Cerebellar cortex (tissue), 1 donor: ENCODE measurements at places on chromosomes 5 and 9.

- no peak for DNase-seq
These were observed 7.5 kb downstream of the SYK start for GRCh38 chr9:90808890-90809685.

GRCh38 chr9:76687861-76688391 is 76.3 kb upstream of the PCA3 start:
- DNase-seq, result no peak

- no peak for DNase-seq
These were observed 241.1 kb upstream of the ATP10B start for GRCh38 chr5:161093100-161093499.

DNA sequence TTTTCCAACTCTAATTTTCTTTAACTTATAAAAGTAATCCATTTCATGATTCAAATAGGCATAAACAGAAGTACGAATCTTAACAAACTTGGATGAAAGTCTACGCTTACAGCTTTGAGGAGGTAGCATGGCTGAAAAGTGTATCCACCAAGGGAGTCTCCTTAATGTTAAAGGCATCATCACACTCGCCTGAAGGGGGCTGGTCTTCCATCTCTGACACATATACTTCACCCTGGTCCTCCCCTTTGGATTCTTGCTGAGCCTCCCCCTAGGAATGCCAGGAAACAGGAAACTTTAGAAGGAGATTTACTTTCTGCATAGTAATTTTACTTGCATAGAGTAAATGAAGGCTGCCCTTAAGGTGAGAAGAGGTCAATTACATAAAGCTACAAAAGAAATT is 10.3 kb upstream of the NME5 start:
- no peak for DNase-seq

- DNase-seq, result peak; percentile 15
These were observed 469.4 kb downstream of the RASEF start for GRCh38 chr9:82593501-82593900.

- no peak for DNase-seq
These were observed 384 bp upstream of the MRPS2 start for GRCh38 chr9:135500071-135500524.

- no peak for DNase-seq
These were observed 4.8 kb upstream of the G3BP1 start for GRCh38 chr5:151766975-151767374.

- DNase-seq, result no peak
These were observed 164.8 kb downstream of the DEPDC1B start for GRCh38 chr5:60535198-60535597.

DNA sequence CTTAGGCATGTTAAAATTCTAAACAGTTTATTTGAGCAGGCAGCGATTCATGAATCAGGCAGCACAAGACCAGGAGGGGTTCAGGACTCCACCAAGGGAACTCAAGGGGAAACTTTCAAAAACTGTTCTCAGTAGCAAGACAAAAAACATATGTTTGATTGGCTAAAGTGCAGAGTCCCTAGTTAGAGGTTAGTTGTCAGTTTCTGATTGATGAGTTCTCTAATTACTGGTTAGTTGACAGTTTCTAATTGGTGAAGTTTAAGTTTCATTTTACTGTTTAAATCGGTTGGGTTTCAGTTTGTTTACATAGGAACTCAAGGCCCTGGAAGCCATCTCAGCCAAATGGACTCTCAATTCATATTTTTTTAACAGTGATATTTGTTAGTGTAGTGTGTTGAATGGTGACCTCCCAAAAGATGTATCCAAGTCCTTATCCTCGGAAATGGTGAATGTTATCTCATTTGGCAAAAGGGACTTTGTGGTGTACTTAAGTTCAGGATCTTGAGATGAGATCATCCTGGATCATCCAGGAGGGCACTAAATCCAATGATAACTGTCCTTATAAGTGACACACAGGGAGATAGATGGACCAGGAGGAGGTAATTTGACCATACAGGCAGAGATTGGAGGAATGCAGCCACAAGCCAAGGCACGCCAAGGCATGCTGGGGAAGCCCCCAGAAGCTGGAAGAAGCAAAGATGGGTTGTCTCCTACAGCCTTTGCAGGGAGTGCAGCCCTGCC is 219.2 kb upstream of the RAI14 start:
- no peak for DNase-seq

GRCh38 chr5:135876146-135876545 is 19.5 kb downstream of the IL9 start:
- no peak for DNase-seq

DNA sequence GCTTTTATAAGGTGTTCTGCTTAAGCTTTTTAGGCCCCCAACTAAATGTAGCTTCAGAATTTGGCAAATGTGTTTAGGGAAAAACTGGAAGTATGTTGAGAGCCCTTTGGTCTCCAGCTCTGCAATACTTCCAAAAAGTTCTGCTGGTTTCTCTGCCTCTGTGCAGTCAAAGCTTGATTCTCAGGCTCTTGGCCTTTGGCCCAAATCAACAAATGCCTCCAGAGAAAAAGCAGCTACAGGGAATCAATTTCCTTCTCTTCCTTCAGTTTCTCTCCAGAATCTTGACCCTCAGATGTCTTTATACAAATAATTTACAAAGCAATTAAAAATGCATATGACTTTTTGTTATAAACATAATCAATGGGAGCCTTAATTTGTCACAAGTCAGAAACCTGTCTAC is 235.7 kb downstream of the COMMD10 start:
- no peak for DNase-seq

- no peak for DNase-seq
These were observed 388.6 kb upstream of the CDH6 start for GRCh38 chr5:30804739-30805505.

GRCh38 chr9:108850293-108850897 is 5.4 kb downstream of the ACTL7B start:
- DNase-seq, result peak; percentile 19

DNA sequence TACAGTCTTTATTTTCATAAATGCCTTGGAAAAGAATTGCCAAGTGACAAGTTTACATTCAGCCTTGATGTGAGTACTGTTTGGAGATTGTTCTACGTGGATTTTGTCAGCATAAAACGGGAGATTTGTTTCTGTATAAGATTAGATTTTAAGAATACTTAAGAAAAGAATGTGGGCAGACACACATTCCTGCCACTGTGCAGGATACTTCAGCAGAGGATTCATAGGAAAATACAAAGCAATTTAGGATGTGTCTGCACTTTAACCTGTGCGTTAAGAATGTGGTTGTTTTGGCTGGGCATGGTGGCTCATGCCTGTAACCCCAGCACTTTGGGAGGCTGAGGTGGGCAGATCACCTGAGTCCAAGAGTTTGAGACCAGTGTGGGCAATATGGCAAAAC is 37.2 kb downstream of the GPR107 start:
- peak; percentile 22 for DNase-seq

GRCh38 chr9:77830618-77831285 is 182.6 kb upstream of the GNA14 start:
- DNase-seq, result no peak

DNA sequence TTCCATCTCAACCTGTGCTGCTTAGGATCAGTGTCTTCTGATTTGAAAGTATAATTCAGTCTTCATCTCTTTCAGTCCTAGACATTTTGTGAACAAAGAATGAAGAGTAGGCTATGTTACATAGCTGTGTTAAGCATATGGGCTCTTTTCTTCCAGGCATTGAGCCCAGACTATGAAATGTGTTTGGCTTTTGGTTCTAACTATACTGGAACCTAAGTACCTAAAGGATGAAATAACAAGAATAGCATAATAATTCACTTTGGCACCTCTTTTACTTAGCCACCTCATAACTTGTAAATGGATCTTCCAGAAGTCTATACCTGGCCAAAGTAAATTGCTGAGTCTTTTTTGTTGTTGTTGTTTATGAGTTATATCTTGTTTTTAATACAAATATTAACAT is 71.4 kb downstream of the SLF1 start:
- peak; percentile 64 for DNase-seq

- no peak for DNase-seq
These were observed 29.4 kb downstream of the ABITRAM start for GRCh38 chr9:108963459-108964143.

GRCh38 chr5:32713361-32713769 is 2.2 kb downstream of the NPR3 start:
- DNase-seq, result no peak

- DNase-seq, result no peak
These were observed 193.4 kb downstream of the CDK5RAP2 start for GRCh38 chr9:120386390-120387131.

DNA sequence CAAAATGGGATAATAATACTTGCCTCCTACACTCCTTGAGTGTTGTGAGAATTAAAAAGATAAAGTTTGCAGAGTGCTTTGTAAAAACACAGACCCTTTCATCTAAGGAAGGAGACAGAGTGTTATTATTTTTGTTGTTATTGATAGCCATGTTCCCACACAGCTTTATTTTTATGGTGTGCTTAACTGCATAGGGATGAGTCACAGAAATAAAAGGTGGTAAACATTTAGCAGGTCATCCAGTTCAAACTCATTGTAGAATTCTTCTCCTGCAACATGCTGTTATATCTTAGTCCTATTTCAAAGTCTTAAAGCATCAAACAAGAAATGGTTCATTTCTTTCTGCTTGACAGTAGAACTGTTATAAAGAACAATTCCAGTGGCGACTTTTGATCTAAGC is 367.5 kb upstream of the ACTBL2 start:
- DNase-seq, result no peak

DNA sequence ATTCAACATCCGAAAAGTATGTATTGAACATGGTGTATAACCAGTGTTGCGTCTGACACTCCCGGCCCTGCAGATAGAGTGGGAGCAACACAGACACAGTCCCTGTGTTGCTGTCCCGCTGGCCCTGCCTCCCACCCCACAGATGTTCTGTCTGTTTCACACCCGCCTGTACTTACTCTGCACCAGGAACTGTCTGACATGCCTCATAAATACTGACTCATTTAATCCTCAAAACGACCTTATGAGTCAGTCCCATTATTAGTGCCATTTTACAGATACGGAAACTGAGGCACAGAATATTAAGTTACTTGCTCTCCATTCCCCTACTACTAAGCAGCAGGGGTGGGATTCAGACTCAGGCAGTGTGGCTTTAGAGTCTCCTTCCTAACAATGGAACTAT is 109.8 kb upstream of the NFIL3 start:
- no peak for DNase-seq

- DNase-seq, result no peak
These were observed 68.9 kb upstream of the TAF1L start for GRCh38 chr9:32704343-32704742.

- DNase-seq, result peak; percentile 76
These were observed 457.3 kb downstream of the ZNF608 start for GRCh38 chr5:124289130-124289529.

GRCh38 chr5:139088024-139088423 is 110.1 kb downstream of the SIL1 start:
- no peak for DNase-seq

GRCh38 chr5:68382640-68383039 is 167.1 kb downstream of the PIK3R1 start:
- DNase-seq, result no peak

GRCh38 chr5:179292202-179292601 is 53.1 kb downstream of the ADAMTS2 start:
- DNase-seq, result no peak

DNA sequence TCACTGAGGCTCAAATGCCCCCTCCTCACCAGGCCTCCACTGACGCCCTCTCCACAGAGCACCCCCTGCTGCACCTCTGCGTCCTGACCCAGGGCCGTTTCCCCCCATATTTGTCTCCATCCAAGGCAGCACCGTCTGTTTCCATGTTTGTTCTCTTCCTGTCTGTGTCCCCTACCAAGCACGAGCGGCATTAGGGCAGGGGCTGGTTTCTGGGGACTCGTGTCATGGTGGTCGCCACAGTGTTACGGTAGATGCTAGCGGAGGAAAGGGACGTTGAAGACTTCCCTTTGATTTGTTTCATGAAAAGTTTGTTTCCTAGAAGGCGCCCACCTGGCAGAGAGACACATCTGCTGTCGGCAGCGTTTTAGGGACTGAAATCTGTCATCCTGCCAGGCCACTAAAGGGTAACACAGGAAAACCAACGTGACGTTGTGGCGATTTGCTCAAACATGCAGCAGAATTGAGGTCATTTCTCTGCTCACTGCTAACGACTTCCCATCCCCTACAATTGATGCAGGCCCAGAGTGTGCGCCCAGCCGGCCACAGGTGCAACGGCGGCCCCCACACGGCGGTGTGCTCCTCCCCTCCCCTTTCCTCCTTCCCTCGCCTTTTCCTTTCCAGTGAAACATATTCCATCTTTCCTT is 79.3 kb upstream of the IRX4 start:
- DNase-seq, result no peak

DNA sequence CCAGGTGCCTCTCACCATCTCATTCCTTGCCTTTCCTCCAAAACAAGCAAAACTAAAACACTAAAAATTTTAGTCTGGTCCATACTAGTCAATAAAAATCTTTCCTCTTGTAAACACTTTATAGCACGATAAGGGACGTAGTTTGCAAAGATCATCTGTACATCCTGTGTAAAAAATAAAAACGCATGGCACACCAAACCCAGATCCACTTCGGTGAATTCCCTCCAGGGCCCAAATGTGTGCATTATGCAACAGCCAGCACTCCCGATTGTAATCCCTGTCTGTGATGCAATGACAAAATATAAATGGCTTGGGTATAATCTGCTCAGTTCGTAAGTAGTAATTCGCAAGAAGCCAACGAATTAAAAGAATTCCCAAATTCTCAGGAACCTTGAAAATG is 1.4 kb downstream of the FAM169A start:
- peak; percentile 56 for DNase-seq

- no peak for DNase-seq
These were observed 7.7 kb upstream of the VAV2 start for GRCh38 chr9:133999851-134000265.

- DNase-seq, result peak; percentile 25
These were observed 117.0 kb downstream of the TRPM6 start for GRCh38 chr9:74770508-74771261.

- DNase-seq, result no peak
These were observed 23.3 kb upstream of the MGAT1 start for GRCh38 chr5:180825768-180826525.

GRCh38 chr5:144191998-144192397 is 21.3 kb downstream of the KCTD16 start:
- peak; percentile 25 for DNase-seq

GRCh38 chr9:93119953-93120845 is 13.9 kb downstream of the NINJ1 start:
- peak; percentile 48 for DNase-seq

DNA sequence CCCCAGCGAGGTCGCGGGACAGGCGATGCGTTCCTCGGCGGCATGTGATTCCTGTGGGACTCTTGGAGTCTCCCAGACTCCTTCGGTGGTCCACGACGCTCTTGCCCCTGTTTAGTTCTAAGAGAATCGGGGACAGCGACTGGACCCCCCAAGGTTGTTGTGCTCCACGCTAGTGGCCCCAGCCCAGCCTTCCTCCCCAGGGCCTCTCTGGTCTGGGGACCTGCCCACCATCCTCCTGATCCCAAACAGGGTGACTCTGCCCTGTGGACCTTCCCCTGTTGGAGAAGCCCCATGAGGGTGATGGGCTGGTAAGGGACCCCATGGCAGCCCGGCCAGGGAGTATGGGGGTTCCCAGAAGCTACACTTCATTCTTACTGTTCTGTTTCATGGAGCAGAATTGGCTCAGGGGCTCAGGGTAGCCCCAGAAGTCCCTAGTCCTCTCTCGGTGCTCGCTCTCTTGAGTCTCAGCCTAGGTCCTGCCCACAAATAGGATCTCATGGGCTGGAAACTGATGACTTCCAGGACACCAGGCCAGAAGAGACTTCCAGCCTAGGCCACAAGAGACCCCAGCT is 880 bp downstream of the CARD19 start:
- DNase-seq, result no peak
